ENCODE measurements at places on chromosomes 6 and 20.

GRCh38 chr6:11263291-11263775 is 30.9 kb upstream of the NEDD9 start:
- DNase-seq, result no peak

DNA sequence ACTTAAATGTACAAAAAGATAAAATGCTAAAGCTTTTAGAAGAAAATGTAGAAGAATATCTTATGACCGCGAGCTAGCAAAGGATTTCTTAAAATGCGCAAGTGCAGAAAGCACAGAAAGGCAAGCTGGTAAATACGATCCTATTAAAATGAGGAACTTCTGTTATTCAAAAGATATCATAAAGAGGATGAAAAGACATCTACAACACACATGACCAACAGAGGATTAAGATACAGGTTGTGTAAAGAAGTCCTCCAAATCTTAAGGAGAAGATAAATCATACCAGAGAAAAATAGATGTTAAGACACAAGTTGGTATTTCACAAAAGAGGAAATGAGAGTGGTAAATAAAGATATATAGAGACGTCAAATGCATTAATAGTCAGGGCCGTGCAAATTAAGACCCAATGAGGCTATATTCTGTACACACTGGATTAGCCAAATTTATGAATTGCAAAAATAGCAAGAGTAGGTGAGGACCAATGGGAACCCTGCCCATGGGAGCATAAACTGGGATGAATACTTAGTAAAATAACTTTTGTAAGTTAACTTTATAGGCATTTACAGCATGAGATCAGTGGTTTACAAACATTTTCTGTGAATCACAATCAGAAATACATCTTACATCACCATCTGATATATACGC is 23.0 kb downstream of the APCDD1L start:
- no peak for DNase-seq

GRCh38 chr20:32017711-32018251 is 7.5 kb downstream of the CCM2L start:
- peak; percentile 18 for DNase-seq

- no peak for DNase-seq
Measured at GRCh38 chr20:59137532-59137931, 26.1 kb upstream of the ZNF831 start.

DNA sequence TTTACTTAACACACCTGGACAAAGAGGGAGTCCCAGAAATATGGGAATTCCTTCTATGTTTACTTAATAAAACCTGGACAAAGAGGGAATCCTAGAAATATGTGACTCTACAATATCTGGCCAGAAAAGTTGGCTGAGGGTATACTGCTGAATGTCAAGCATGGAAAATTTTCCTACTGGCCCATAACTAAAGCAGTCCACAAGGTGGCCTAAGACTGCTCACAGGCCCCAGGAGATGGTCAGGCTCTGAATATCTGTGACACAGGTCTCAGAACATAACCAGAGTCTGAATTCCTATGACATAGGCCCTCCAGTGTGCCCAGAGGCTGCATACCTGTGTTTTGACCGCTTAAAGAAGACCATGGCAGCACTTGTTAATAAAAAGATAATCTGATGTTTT is 578.2 kb upstream of the NRSN1 start:
- no peak for DNase-seq

- DNase-seq, result no peak
Measured at GRCh38 chr20:56551571-56551970, 18.5 kb downstream of the FAM209B start.

DNA sequence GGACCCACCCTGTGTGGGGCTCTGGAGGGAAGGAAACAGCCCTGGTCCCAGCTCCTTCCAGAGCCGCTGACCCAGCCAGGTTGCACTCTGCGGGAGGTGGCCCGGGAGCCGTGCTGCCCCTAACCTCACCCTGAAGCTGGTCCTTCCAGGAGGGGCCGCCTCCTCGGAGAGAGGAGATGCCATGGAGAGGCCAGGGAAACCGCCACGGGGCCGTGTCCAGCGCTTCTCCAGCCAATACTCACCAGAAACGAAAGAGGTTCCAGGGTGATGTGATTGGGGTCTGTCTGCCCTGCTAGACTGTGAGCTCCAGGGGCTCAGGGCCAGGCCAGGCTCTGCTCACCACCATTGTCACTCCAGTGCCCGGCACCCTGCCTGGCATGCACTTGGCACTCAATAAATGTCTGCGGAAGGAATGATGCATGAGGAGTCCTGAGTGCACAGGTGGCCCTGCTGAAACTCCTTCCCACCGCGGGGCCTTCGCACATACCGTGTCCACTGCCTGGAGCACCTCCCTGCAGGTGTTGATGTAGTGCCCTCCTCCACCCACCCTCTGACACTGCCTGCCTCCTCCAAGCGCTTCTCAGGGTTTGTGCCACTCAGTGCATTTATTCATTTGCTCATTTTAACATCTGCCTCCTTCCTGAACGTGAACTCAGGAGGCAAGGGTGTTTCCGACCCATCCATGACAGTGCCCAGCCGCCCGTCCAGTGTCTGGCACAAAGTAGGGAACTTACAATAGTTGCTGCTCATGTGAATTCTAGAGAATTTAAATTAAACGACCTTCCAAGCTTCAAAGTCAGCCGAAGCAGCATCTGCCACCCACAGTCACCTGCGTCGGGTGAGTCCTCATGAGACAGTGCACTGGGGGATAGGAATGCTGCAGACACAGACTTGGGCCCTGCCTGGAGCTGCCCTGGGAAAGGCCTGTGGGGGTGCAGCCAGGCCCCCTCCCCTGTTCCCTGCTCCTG is 30.3 kb downstream of the RBM38 start:
- DNase-seq, result no peak

- no peak for DNase-seq
Measured at GRCh38 chr6:39754514-39755115, 29.4 kb upstream of the KIF6 start.

DNA sequence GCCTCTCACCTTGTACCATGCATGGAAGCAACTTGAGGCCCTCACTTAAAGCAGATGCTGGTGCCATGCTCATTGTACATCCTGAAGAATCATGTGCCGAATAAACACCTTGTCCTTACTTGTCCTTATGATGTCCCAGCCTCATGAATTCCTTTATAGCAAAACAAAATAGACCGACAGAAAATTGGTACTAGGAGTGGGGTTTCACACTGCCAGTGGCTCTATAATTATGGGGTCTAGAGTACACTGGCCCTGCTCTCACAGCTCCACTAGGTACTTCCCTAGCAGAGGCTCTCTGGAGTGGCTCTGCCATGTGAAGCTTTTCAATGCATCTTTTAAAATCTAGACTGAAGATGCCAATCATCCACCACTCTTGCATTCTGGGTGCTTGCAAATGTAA is 101.2 kb downstream of the HTR1B start:
- no peak for DNase-seq

DNA sequence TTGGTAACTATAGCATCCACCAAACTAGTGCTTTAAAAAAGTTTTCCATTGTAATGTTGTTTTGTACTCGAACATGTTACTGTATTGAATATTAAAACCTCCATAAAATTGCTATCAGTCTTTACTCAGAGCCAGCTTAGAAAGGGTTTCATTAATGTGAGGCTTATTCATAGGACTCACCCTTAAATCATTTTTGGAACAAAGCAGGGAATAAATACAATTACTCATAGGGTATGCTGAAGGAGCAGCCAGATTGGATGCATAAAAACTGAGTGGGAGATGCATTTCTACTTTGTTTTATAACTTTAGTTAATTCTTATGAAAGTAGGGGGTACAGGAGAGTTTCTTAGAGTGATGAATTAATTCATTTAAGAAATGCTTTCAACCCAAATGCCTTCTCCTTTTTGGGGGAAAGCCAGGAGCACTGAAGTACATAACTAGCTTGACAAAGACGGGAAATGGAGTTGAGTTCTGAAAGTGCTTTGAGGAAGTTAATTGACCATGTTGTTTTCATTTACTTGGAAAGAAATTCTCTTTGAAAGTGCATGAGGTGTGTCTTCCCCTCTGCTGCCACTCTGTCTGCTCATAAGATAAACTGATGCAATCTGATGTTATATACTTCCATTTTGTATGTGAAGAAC is 90.3 kb downstream of the RNF144B start:
- DNase-seq, result no peak

GRCh38 chr6:54805077-54805476 is 41.5 kb upstream of the FAM83B start:
- no peak for DNase-seq

DNA sequence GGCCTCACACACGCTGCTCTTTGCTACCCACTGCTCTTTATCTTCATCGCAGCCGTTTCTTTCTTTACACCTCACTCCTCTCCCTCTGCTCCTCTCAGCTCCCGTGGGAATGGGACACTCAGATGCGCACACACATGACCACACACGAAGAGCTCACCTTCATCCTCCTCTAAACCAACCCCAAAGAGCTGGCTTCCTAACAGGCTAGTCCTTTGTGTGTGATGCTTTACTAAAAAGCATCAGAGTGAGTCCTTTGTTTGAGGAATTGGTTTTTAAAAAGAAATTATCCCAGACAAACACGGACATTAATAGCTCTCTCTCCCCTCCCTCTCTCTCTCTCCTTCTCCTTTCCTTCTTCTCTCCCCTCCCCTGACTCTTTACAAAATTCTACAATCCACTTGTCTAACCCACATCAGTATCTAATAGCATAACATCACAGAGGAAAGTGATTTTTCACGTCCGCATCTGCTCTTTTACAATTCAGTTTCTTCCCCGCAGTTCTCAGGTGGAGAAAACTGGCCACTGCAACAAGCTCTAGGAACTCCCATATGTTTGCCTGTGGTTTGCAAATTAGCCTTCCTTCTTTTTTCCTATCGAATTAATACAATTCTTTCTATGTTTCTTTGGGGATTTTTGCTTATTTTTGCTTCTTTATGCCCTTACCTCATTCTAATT is 306.8 kb upstream of the CNR1 start:
- no peak for DNase-seq

DNA sequence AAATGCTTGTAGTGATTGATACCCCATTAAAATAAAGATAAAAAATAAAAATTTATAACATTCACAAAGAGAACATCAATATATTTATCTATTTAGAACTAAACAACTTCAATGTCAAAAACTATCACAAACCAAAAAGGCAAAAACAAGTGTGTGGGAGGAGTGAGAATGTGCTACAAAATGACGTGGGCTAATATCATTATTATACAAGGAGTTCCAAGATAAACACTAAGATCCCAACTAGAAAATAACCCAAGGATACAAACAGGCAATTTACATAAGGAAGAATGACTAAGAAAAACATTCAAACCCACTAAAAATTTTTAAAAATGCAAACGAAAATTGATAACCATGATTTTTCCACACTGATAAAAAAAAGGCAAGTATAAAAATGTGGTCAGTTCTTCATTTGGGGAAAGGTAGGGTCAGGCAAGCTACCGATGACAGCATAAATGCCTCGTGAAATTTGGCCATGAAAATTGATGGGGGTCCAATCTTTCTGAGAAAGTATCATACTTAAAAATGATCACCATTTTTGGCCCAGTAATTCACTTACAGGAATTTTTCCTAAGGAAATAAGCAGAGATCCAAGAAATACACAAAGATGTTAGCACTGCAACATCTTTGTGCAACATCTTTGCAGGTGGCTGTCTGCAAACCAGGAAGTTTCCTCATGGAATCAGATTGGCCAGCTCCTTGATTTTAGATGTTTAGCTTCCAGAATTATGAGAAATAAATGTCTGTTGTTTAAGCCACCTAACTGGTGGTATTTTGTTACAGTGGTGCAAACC is 140.2 kb downstream of the TMEM200A start:
- DNase-seq, result no peak

DNA sequence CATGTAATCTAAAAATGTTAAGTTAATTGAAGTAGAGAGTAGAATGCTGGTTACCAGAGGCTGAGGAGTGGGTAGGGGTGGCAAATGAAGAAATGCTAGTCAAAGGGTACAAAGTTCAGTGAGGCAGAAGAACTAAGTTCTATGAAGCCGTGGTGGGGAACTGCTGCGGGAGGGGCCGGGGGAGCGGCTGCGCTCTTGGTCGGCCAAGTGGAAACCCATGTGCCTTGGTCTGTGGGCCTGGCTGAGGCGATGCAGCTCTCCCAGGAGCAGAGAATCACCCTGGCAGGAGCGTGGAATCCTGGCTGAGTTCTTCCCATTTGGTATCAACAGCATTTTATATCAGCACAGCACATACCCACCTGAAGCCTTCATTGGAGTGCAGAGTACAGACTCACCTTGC is 22.3 kb downstream of the TTLL2 start:
- no peak for DNase-seq

GRCh38 chr6:98467902-98468301 is 366.5 kb upstream of the POU3F2 start:
- no peak for DNase-seq

GRCh38 chr6:107102414-107102805 is 12.9 kb downstream of the BEND3 start:
- DNase-seq, result no peak
